ENCODE measurements at places on chromosomes 2 and 18.

DNA sequence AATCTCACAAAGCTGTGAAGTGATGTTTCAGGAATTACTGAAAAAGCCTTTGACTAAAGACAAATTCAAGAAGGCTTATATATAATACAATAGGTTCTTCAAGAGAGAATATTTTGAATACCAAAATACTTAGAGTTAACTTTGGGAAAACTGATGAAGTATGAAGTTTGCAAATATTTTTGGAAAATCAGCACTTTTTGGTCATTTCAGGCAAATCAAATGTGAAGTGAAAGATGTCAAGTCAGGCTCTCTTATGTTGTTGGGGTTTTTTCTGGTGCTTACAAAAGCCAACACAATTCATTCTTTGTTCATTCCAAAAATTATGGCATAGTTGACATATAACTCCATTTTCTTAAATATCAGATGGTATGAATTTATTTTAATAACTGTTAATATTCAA, 14.7 kb upstream of the ASNSD1 start:
- DNase-seq = no peak

GRCh38 chr2:126899616-126900185, 1.0 kb downstream of the TEX51 start:
- no peak for DNase-seq

GRCh38 chr2:202237787-202238233, 587 bp downstream of the SUMO1 start:
- DNase-seq = peak; percentile 35

- DNase-seq = no peak
Measured at GRCh38 chr2:98296440-98296839, 49.8 kb upstream of the CNGA3 start.

DNA sequence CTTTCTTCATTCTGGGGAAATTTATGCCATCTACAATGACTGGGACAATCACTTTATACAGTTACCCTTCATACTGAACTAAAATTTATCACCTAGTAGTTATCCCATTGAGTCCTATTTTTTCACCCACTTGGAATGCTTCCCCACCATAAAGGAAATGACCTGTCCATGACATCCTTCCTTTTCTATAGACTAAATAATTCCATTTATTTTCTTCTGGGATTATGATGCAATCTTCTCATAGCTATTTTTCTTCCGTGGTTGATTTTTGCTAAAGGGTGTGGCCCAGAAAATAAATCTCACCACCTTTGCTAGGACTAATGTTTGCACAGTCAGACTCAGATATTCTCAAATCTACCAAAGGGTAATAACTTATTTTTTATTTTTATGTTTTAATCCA, 186.1 kb upstream of the NRXN1 start:
- no peak for DNase-seq

GRCh38 chr2:159010340-159010739, 41.9 kb downstream of the TANC1 start:
- DNase-seq = no peak

- no peak for DNase-seq
Measured at GRCh38 chr2:174322149-174322548, 12.6 kb upstream of the SP9 start.

GRCh38 chr2:209121691-209122090, 302.2 kb upstream of the MAP2 start:
- DNase-seq = no peak

Measured in CD8-positive, alpha-beta T cell (primary cell).